ENCODE measurements at places on chromosomes 7 and 10. TPM values are rescaled to one million over a fixed set of nuclear protein-coding genes. Genes with fewer than 3 reads are reported as not detected.

Gene FOXI2
- total RNA-seq = not detected

Gene ACTA2
- total RNA-seq = 44.5 TPM

Gene FAM241B
- 0.30 TPM for total RNA-seq

Gene TSPAN15
- total RNA-seq = 65.7 TPM

Gene MACROH2A2
- 1.1 TPM for total RNA-seq

Gene TAS2R38
- total RNA-seq = not detected

Gene UBE2H
- total RNA-seq = 66.3 TPM

Gene AMZ1
- total RNA-seq = not detected

Gene GPR37
- not detected for total RNA-seq

Gene GLCCI1
- total RNA-seq = 0.54 TPM

Gene COL28A1
- total RNA-seq = not detected

Gene NME8
- not detected for total RNA-seq

Gene TAS2R3
- total RNA-seq = not detected

Gene TACR2
- total RNA-seq = 0.49 TPM

Gene SNX10
- 2.8 TPM for total RNA-seq

Gene MTPN
- total RNA-seq = 163 TPM

Gene HHEX
- total RNA-seq = 42.2 TPM

Gene ATE1
- 19.9 TPM for total RNA-seq

All from mammary microvascular endothelial cell (primary cell).